Stimulated activated CD4-positive, alpha-beta T cell treated with anti-CD3 and anti-CD28 coated beads, Interleukin-1b, Interleukin-23, amount 100 ng/mL, for 24 hours (primary cell): ENCODE measurements at places on chromosomes 5 and 9.

DNA sequence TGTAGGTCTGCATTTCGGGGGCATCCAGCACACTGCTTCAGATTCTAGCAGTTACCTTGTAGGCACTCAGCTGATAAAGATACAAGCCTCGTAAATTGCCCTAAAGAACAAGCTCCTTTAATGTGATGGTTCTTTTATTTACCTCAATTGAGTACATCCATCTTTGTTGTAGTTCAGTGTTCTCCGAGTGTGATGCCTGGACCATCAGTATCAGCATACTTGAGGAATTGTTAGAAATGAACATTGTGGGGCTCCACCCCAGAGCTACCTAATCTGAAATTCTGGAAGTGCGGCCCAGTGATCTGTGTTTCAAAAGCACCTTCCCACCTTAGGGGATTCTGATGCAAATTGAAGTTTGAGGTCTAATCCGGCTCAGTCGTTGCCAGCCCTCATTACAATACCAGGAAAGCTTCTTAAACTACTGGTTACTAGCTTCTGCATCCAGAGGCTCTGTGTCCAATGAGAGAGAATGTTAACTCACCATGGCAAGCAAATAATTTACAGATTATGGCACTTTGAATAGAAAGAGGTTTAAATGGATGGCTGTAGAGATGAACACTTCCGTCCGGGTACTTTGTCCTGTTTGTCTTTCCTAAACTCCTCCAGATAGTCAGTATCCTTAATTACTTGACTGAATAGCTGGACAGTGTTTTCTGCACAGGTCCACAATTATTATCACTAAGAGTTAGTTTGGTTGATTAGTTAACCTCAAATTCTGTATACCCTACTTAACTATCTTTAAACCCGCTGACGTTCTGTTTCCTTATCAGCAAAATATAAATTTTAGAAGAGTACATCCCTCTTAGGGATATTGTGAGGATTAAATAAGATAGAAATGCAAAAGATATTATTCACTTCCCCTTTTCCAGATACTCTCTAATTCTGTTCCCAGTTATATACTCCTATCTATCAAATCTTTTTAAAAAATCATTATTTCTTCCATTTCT is 47.9 kb downstream of the RAI14 start:
- no peak for DNase-seq

GRCh38 chr5:116475338-116475737 is 99.3 kb downstream of the SEMA6A start:
- no peak for DNase-seq

GRCh38 chr5:74919487-74919886 is 53.3 kb upstream of the FAM169A start:
- DNase-seq: no peak

DNA sequence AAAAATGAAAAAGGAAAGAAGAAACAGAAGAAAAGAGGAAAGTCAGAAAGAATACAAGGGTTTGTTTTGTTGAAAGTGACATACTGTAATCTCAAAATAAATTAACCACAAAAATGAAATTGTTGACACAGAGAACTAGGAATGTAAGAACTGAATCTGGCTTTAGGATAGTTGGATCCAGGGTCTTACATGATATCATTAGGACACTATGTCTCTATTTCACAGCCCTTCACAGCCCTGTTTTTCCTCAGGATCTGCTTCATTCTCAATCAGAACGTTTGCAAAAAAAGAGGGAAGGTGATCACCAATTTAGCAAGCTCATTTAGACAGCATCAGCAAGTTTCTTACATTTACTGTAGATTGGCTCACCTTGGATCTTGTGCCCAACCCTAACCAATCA is 188.5 kb upstream of the NREP start:
- no peak for DNase-seq

- DNase-seq: no peak
Measured at GRCh38 chr9:77215874-77216273, 38.5 kb downstream of the VPS13A start.

DNA sequence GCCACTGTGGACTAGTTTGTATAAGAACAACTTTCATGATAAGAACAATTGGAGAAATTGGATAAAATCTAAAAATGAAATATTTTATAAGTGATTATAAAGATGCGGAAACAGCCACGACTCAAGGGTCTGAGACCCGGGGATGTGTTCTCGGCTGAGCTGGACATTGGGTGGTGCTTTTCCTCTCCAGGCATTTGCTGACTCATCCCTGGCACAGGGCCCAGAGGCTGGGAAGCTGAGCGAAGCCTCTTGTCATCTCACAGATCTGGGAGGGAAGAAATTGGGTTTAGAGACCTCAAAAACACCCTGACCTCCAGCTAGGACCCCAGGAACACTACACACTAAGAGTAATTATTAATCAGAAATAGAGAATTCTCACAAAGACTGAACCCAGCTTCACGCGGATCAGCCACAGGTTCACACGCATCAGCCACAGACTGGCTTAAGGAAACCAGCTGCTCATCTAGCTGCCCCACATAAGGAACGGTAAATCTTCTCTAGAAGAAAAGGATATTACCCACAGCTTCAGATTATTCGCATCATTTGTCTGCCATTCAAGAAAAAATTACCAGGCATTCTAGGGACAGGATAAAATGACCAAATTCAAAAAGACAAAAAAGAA is 2.8 kb upstream of the OR2V1 start:
- no peak for DNase-seq

DNA sequence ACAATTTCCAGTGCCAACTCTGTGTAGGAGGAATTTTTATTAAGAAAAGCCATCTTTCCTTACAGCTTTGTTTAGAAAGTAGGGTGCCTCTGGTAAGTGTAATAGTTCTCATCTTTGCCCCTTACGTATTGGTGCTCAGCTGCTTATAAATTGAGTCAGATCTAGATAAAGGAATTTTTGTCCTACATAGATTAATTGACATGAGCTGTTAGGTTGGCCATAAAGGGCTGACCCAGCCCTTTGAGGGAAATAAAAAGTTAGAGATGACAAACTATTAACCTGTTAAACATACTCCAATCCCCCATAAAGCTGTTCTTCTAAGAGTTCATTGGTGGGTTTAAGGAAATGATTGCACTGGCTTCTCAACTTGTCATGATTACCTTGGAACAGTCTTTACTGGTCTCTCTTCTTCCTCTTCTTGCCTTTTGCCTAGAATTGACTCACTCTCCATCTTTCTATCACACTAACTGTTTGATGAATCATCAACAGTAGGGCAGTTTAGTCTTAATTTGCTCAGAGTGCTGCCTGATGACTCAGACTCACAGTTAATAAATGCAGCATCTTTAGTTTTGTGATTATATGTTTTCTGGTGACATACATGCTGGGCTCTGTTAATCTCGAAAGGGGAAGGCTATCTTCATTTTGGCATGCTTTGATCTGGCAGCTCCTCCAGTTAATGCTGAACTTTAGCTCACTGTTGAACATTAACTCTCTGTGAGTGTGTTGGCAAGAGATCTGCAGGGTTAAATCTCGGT is 51.7 kb downstream of the ARHGAP26 start:
- peak; percentile 5 for DNase-seq
